ENCODE measurements at places on chromosomes 11 and 22.

DNA sequence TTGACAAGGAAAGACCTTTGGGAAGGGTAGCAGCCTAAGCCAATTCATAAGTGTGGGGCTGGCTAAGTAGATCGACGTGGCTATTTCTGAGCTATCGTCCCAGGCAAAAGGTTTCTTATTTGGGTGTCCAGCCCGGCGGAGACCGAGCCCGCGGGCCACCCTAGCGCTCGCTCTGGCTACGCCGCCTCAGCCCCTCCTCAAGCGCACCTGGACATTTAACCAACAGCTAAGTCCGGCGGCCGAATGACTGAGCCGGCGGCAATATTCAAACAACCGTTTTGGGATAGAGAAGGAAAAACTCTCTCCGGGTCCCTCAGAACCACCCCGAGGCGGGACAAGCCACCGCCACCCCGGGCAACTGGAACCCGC is 457 bp downstream of the RNF141 start:
- DNase-seq = no peak

DNA sequence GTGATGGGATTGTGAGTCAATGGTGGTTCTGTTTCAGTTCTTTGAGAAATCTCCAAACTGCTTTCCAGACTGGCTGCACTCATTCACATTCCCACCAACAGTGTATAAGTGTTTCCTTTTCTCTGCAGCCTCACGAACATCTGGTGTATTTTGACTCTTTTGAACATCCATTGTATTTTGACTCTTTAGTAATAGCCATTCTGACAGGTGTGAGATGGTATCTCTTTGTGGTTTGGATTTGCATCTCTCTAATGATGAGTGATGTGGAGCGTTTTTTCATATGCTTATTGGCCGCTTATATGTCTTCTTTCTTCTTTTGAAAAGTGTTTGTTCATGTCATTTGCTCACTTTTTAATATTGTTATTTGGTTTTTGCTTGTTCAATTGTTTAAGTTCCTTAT is 19.4 kb downstream of the NELL1 start:
- DNase-seq = no peak

GRCh38 chr22:43398246-43398645 is 13.6 kb upstream of the MPPED1 start:
- DNase-seq = no peak

DNA sequence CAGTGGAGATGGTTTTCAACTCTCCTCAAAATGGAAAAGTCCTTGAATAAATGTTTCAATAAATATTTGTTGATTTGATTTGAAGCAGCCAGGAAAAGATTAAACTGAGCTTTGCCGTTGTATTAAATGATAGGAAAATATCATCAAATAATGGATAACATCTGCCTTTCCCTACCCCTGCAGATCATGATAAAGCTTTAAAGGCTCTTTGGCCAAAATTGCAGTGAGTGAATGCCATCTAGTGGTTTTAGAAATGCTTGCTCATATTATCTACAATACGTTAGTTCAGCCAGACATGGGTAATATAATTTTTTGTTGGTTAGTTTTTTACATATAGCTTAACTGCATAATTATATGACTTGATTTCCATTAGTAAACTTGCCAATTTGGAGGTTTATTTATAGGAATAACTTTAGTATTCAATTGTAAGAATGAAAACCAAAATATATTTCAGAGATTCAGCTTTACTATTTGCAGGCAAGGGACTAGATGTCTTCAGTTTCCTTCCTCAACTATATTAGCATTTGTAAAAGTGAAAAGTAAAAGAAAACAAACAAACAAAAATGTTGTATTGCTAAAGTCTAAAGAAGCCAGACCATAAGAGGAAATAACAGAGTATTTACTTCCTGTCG is 159.2 kb downstream of the MSANTD4 start:
- peak; percentile 26 for DNase-seq

DNA sequence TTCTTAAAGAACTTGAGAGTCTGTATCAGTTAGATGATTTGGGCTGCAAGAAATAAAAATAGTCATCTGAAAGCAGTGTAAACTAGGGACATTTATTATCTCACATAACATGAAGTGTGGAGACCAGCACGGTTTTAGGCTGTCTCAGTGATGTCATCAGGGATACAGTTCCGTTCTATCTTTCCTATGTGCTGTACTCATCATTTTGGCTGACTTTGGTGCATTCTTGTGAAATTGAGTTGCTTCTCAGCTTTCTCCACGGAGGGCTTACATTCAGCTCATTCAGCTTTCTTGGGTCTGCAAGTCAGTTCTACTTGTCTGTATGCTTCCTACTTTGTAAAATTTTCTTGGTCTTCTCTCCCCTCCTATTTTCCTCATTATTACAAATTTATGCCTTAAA is 51.8 kb upstream of the LIN7C start:
- no peak for DNase-seq

GRCh38 chr11:43550714-43551113 is 129.8 kb upstream of the HSD17B12 start:
- DNase-seq = no peak

GRCh38 chr11:11608783-11609232 is 13.0 kb downstream of the GALNT18 start:
- no peak for DNase-seq

- no peak for DNase-seq
These were observed 33.2 kb upstream of the TCF20 start for GRCh38 chr22:42303396-42304323.

- no peak for DNase-seq
These were observed 13.1 kb downstream of the PLCB3 start for GRCh38 chr11:64264371-64264852.

GRCh38 chr11:4041731-4042391 is 52.7 kb upstream of the RRM1 start:
- no peak for DNase-seq

- no peak for DNase-seq
These were observed at the start of gene DESI1 for GRCh38 chr22:41620589-41621098. DESI1 (minus strand) TSS chr22:41621043; CDS start chr22:41620839, 204 bp downstream.

DNA sequence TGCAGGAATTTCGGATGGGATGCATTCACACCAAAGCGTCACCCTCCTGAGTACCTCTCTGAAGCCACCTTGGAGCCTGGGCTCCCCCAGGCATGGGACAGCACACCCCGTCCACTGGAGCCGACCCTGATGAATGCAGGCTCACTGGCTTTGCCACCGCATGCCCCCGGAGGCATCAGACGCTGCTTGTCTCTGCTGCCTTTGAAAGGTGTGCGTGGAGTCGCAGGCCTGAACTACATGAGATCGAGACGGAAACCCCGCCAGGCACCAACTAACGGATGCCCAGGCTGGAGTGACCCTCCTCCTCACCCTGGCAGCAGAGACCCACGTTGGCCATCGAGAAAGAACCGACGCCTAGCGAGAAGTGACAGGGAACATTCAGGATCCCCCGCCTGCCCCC is 22.5 kb downstream of the KRTAP5-5 start:
- no peak for DNase-seq

GRCh38 chr22:28183078-28183860 is 264.2 kb upstream of the PITPNB start:
- DNase-seq = no peak

DNA sequence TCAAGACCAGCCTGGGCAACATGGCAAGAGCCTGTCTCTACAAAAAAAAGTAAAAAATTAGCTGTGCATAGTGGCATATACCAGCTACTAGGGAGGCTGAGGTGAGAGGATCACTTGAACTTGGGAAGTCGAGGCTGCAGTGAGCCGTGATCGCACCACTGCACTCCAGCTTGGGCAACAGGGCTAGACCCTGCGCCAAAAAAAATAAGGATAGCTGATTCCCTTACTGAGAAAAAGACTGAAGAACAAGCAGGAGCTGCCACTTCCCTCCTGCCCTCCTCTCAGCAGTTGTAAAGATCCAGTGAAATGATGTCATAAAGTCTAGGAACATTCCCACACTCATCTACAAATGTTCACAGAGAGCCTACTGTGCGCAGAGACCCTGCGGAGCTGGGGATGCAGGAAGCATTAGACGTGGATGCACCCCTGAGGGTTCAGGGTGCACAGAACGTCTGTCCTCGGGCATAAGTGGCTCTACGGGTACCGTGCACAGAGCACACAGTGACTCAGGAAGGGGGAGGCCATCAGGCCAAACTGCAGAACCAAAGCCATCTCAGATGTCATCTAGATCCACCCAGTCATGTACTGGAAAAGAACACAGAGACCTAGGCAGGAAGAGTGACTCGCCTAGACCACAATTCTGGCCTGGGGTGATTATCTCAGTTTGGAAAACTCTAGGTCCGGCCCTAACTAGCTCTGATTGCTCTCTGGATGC is 11.7 kb downstream of the SEC14L2 start:
- DNase-seq = no peak

DNA sequence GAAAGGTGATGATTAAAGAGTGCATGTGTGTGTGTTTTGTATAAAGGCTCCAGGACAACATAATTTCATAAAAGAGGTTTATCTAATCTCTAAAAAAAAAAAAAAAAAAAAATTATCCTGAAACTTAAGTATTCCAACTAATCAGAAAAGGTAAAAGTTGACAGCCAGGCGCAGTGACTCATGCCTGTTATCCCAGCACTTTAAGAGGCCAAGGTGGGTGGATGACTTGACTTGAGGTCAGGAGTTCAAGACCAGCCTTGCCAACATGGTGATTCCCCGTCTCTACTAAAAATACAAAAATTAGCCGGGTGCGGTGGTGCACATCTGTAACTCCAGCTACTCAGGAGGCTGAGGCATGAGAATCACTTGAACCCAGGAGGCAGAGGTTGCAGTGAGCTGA is 632.7 kb upstream of the CHORDC1 start:
- DNase-seq = no peak

DNA sequence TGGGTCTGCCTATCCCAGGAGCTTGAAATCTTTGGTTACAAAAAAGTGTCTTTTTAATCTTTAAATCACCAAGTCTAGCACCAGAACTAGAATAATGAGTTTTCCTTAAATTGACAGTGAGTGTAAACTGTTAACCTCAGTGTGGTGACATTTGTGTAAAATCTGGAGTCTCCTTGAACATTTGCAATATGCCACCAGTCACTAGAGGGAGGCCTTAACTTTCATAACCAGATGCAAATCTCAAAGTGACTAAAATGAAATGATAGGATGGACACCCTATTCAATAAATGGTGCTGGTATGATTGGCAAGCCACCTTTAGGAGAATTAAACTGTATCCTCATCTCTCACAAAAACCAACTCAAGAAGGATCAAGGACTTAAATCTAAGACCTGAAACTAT is 8.3 kb upstream of the SCGB1D2 start:
- peak; percentile 9 for DNase-seq

GRCh38 chr11:70826541-70827335 is 425.6 kb downstream of the SHANK2 start:
- DNase-seq = no peak

GRCh38 chr11:45860764-45861510 is 13.7 kb downstream of the CRY2 start:
- no peak for DNase-seq

DNA sequence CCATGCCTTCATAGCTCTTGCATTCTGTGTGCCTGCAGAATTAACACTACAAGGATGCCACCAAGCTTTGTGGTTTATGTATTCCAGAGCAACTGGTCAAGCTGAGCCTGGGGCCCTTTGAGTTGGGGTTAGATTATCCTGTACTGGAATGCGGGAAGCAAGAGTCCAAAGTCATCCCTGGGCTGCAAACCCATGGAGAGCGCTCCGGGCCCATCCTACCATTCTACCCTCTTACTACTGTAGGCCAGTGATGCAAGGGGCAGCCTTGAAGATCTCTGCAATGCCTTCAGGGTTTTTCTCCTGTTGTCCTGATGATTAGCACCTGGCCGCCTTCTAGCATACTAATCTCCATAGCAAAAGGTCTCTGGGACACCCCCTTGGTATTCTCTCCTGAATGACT is 51.3 kb downstream of the TUG1 start:
- no peak for DNase-seq

GRCh38 chr11:131693756-131694155 is 323.3 kb downstream of the NTM start:
- DNase-seq = no peak

DNA sequence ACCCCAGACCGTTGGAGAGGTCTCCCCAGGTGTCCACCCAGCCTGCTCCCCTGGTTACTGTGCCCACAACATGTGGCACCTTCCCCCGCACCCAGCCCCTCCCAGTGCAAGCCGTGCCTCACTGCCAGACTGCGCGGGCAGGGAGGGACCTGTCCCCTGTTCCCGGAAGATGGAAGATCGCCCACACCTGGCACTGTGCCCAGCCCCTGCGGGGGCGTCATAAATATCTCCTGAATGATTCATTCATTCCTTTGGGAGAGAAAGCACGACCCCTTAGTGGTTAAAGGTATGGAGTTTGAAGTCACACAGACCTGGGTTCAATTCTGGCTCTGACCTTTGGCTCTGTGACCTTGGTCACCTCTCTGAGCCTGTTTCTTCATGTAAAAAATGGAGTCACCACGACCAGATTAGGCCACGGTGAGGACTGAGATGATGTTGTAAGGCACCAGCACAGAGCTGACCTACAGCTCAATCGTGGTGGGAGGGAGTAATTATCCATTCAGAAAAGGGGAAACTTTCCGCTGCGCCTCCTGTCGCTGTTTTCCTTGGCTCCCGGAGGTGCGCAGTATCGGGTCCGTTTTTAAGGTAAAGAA is 497 bp upstream of the SYT12 start:
- no peak for DNase-seq

DNA sequence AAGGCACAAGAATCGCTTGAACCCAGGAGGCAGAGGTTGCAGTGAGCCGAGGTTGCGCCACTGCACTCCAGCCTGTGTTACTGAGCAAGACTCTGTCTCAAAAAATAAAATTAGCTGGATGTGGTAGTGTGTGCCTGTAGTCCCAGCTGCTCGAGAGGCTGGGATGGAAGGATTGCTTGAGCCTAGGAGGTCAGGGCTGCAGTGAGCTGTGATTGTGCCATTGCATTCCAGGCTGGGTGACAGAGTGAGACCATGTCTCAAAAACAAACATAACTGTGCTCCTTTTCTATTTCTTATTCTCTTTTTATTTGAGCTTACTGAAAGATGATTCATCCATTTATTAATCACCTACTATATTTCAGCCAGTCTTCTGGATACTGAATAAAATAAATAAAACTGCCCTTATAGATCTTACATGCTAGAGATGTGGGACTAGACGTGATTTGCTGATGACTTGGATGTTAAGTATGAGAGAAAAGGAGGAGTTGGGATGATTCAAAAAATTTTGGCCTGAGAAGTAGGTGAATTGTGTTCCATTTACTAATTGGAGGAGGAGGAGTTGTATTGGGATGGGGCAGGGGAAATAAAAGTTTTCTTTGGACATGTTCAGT is 18.0 kb downstream of the PAAF1 start:
- no peak for DNase-seq

GRCh38 chr22:36863979-36864378 is 3.2 kb downstream of the NCF4 start:
- DNase-seq = no peak

GRCh38 chr11:65170058-65170534 is at the start of gene SPDYC:
SPDYC (plus strand) TSS chr11:65170233; CDS start chr11:65171358, 1,125 bp downstream.
- no peak for DNase-seq
